T-helper 22 cell (primary cell): ENCODE measurements at places on chromosomes 1 and 21.

DNA sequence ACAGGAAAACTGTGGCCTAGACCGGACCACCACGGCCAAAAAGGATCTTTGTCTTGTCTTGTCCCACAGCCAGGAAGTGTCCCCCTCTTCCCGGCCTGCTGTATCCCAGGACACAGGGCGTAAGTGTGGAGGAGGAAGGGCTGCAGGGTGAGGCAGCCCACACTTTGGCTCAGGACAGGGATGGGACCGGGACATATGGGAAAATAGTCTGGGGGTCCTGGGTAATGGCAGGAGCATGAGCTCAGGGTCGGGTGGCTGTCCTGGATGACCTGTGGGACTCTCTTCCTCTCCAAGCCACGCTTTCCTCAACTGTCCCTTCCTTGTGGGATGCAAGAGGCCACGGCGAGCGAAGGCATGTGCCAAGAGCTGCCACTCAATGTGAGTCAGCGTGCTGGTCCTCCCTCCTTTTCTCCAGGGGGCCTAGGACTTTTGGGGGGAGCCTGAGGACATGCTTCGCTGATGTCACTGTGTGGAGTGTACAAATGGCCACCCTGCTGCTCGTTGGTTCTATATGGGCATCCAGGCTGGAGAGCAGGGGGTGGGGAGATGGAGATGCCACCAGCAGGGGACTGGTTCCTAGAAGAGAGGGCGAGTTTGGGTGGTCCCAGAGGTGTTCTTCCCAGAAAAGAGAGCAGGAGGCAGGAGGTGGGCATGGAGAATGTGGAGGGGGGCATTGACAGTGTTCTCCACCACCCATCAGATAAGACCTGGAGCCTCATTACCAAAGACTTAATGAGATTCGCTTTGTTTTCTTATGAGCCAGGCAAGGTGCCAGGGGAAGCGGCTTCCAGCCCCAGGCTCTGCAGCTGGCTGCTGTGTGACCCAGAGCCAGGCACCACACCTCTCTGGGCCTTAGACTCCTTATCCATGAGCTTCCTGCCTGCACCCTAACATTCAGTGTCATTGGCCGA, 11.5 kb upstream of the PADI1 start:
- DNase-seq = no peak

DNA sequence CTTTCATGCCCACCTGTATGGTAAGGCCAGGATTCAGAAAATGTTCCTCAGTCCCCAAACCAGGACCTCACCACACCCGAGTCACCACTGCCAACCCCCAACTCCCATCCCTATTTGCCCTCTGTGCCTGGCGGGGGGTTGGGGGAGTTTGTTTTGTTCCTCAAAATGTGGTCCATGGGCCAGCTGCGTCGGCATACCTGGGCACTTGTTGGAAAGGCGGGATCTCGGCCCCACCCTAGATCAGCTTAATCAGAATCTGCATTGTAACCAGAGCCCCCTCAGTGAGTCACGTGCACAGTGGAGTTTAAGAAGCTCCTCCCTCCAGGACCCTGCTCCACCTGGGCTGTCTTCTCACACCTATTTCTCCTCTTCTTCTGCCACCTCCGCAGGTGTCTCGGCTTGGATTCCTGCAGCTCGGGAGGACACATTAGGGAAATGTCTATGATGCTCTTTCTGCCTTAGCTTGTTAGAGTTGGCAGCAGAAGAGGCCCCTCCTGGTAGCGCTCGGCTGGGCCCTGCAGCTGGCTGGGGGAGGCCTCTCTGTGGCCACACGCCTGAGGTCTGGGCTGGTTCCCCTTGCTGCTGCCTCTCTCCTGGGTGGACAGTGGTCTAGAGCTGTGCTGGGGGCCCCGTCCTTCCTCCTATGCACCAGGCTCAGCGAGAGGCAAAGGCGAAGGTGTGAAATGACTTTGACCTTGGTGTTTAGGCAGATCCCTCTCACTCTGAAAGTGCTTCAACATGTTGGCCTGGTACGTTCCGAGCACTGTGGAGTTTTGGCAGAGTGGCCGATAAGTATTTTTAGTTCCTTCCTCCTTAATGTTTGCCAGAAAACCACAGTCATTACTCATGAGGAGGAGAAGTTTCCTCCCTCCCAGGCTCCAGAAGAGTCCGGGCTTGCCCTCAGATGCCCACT, 41.8 kb upstream of the CAMTA1 start:
- DNase-seq = no peak

GRCh38 chr1:210527091-210527490, 198.4 kb downstream of the HHAT start:
- DNase-seq = no peak

DNA sequence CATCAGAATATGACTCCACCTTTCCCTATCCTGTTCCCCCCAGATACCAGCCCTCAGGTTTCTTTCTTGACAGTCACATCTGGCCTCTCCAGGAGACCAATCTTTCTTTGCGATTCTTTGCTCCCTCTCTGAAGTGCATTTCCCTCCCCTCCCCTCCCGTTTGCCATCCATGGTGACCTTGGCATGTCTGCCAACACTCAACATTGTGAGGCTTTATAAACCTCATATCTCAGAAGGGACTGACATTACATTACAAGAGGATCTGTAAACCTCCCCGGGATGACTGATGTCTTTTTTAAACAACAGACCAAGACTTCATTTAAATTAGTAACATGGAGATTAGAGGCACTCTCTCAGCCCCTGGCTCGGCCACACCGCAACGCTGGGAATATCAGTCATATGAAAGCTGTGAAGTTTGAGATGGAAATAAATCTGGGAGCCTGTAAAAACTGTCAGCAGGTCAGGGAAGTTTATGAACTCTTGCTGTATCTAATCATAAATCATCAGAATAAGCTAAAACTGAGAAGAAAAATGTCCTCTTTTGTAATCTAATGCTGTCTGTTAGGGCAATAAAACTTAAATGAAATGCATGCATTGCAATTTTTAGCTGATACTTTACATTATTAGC, 401.7 kb upstream of the PROX1 start:
- DNase-seq = no peak

- no peak for DNase-seq
These were observed 439.3 kb downstream of the USP25 start for GRCh38 chr21:16169102-16169511.

- no peak for DNase-seq
These were observed 3.3 kb upstream of the EPHA2 start for GRCh38 chr1:16158993-16159831.

DNA sequence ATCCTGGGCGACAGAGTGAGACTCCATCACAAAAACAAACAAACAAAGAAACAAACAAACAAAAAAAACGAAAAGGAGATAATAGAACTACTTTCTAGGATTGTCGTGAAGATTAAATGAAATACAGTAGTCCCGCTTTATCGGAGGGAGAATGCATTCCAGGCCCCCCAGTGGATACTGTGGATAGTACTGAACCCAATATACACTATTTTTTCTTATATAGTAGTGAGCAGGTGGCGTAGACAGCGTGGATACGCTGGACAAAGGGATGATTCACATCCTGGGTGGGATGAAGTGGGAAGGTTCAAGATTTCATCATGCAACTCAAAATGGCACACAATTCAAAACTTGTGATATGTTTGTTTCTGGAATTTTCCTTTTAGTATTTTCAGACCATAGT, 8.0 kb downstream of the SLC35F3 start:
- DNase-seq = no peak

- no peak for DNase-seq
These were observed 37.7 kb downstream of the RNF220 start for GRCh38 chr1:44442791-44443190.

GRCh38 chr1:98221923-98222322, 301.1 kb upstream of the DPYD start:
- DNase-seq = no peak
